ENCODE measurements at places on chromosomes 5 and 9.

DNA sequence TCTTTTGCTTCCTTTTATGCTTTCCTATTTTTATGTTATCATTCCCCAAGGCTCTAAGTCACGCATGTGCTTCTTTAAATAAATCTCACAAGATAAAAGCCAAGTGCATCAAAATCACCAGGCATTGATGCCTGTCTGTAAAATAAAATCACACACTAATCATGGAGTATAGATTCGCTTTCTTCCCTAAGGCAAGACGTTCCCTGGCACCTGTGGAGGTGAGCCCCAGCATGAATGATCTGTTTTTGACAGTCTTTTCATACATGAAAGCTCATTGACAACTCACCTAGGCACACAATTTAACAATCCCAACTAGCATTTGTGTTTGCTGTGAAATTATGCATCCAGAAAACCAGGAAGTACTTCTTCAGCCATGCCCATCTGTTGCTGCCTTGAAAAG lies 146.9 kb upstream of the DMAC1 start:
- DNase-seq, result no peak

GRCh38 chr5:144313147-144313726 lies 142.6 kb downstream of the KCTD16 start:
- DNase-seq, result no peak

DNA sequence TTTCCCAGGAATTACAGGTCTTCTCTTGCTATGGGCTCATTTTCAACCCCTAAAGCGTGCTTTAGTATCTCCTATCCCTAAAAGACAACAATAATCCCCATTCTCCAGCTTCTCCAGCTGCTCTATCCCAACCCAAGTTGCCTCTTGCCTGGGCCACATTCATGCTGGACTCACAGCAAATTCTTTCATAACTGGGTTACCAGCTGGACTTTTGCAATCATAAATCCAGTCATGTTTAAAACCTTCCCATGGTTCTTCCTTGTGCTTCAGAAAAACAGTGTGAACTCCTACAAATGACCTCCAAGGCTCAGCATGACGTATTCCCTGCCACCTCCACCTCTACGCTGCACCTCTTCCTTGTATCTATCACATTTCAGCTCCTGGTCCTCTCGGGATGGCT lies 346.9 kb downstream of the GADD45G start:
- no peak for DNase-seq

DNA sequence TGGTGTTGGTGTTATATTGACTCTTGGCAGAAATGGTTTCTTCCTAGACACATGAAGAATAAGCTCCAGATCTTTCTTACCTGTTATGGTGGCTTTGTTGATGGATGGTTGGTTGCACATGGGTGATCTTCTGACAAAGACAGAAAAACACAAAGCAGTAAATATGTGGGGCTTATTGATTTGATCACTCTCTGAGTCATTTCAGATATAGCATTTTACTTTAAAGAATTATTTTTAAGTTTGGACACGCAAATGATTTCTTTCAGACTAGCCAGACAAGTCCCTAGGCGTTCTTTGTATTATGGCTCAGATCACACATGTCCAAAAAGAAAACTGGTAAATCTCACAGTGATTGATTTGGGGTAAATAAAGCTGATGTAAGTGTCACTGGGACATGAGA lies 597.6 kb downstream of the RAB3C start:
- no peak for DNase-seq

GRCh38 chr5:128195316-128195715 lies 111.8 kb downstream of the SLC12A2 start:
- DNase-seq, result no peak

DNA sequence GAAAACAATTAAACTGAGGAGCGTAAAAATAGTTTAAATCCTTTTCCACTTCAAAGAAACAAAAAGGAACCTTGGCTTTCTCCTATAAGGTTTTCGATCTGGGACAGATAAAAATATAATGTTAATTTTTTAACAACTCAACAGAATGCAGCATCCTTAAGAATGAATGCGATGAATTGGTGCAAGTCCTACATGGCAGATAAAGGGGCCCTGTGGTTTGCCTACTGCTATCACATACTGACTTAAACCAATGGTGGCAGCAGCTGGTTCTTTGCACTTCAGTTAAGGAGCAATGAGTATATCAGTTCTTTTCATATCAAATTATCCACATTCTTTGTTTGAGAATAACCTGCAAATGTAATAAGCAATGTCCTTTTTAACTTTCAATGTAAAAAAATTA lies 12.4 kb upstream of the TYRP1 start:
- DNase-seq, result no peak

DNA sequence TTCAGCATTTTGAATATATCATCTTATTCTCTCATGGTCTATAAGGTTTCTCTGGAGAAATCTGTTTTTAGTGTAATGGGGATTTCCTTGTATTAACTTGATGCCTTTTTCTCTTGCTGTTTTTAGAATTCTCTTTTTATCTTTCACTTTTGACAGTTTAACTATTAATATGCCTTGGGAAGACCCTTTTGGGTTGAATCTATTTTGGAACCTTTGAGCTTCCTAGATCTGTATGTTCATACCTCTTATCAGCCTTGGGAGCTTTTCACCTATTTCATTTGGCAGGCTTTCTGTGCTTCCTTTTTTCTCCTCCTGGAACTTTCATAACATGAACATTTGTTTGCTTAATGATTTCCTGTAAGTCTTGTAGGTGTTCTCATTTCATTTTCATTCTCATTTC lies 22.2 kb downstream of the RCL1 start:
- DNase-seq, result no peak

GRCh38 chr9:37554318-37554717 lies 21.9 kb downstream of the FBXO10 start:
- no peak for DNase-seq

GRCh38 chr9:20437476-20437875 lies 184.8 kb downstream of the MLLT3 start:
- no peak for DNase-seq

DNA sequence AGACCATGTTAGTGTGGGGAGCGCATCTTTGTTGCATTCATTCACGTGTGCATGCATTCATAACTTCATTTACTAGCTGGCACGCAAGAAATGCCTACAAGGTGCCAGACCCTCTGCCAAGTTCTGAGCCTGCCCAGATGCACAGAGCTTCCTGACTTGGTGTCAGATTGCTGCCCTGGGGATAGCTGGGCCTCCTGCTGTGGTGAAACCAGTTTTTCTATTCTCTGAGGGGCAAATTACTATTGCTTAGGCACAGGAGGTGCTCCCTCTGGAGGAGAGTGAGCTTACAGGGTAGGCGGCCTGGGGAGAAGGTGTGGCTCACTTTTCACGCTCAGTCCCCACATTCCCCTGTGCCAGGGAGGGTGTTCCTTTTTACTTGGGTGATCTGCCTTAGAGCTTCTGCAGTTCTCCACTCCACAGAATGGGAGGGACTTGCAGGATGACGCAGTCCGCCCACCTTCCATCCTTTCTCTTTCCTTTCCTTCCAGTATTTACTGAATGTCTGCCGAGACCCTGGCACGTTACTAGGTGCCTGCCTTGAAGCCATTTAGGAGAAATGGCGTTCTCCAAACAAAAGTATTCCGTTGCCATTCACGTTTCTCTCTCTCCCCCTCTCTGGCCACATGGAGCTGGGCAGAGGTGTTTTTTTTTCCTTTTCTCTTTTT lies 27.9 kb upstream of the CTNNA1 start:
- DNase-seq, result no peak

DNA sequence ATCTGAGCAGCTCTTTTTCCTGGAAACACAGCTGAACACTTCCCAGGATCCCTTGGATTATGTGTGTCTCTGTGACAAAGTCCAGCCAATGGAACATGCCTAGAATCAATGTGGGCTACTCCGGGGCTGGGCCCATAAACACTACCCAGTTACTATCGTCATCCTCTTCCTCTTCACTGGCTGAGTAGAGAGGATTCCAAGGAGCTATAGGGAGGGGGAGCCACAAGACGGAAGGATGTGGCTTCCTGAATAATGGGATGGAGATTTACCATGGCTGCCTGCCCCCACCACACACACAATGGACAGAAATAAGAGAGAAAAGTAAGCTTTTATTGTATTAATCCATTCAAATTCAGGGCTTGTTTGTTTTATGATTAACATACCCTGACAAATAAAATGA lies 22.1 kb upstream of the TAS2R1 start:
- no peak for DNase-seq

DNA sequence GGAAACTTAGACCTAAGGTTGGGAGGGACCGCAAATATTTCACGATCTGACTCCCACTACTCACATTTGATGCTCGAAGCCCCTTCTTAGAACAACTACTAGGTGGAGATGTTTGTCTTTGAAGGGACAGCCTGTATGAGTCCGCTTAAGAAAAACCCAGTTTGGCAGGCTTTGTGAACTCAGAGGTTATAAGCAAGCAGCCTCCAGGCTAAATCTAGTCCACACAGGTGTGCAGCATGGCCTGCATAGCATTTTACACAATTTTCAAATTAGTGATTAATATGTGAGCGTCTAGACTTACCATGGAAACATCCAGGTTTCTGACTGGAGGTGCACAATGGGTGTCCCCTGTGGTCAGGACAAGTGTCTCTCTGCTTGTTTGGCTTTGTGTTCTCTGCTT lies 127.1 kb downstream of the KIF4B start:
- no peak for DNase-seq

- DNase-seq, result no peak
Measured at GRCh38 chr5:113546703-113547183, 33.2 kb downstream of the YTHDC2 start.

DNA sequence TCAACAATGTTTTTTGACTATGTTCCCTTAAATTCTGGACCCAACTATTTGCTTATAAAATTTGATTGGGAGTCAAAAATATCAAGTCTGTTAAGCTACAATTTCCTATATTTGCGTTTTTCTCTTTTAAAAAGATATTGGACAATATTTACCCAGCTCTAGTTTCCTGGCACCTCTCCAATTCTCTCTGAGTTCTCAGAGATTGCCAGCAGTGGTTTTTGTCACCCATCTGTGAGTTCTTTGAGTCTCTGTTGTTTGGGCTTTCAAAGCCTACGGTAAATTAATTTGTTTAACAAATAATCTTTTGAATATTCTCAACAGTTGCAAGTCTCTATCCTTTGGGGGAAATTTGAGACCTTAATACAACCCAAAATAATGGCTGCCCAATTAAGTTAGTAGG lies 174.2 kb upstream of the PUM3 start:
- no peak for DNase-seq

DNA sequence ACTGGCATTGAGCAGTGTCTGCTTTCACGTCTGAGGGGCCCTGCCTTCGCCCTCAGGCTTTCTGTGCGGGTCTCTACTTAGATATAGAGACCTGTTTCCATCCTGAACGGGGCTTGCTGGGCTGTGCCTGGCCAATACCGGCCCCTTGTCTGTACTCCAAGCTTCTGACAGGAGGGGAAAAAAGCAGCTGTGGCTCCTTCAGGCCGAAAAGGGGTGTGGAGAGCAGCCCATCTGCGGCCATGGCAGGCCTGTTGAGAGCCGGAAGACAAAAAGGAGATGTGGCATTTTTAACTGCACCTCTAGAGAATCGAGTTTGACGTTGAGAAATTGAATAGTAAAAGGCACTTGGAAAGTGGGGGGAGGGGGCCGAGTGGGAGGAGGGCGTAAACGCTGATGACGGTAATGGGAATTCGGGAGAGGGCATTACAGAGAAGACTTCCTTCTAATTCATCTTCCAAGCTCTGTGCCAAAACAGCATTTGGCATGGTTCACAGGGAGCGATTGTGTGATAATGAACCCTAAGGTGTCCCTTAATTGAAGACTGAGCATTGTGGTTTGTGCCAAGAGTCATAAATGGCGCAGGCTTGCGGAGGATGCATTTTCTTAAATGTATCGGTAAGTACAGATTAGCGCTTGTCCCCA lies 25.1 kb upstream of the PRDM12 start:
- no peak for DNase-seq

- DNase-seq, result no peak
Measured at GRCh38 chr5:56827924-56828323, 12.6 kb downstream of the MAP3K1 start.

- no peak for DNase-seq
Measured at GRCh38 chr9:70229026-70229425, 29.8 kb upstream of the SMC5 start.

GRCh38 chr5:14166437-14166836 lies 23.3 kb downstream of the TRIO start:
- no peak for DNase-seq

- no peak for DNase-seq
Measured at GRCh38 chr5:28403846-28404245, 1365.5 kb upstream of the CDH9 start.

GRCh38 chr9:115597330-115597895 lies 479.5 kb upstream of the TNC start:
- no peak for DNase-seq
